Hepatocyte (in vitro differentiated cells): ENCODE measurements at places on chromosomes 12 and 14. TPM values are rescaled to one million over a fixed set of nuclear protein-coding genes. Genes with fewer than 3 reads are reported as not detected.

DNA sequence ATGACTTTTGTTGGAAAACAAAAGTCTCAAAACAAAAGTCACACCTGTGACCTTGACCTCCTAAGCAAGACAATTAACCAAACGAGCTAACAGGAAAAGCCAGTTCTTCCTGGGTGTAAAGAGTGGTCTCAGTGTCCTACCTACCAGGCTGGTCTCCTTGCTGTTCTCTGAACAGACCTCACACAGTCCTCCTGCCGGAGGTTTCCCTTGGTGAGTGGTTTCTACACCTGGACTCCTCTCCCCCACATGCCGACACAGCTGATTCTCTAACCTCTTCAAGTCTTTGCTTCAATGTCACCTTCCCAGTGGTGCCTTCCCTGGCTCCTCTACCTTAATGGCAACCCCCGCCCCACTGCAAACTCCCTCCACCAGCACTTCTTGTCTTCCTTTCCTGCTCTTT is 238.6 kb downstream of the ZFP36L1 start:
- no peak for DNase-seq
- H3K27me3 ChIP-seq: no peaks in the 10 kb centered on the region
- H3K27ac ChIP-seq: no peak overlapping the region
- peaks cover 26% of the 10 kb centered on the region for H3K4me1 ChIP-seq

GRCh38 chr12:127060933-127061332 is 1206.0 kb upstream of the TMEM132C start:
- H3K4me3 ChIP-seq: no peak overlapping the region
- H3K4me1 ChIP-seq: no peaks in the 10 kb centered on the region
- no peaks in the 10 kb centered on the region for H3K27me3 ChIP-seq
- H3K27ac ChIP-seq: no peak overlapping the region

GRCh38 chr12:93174473-93174872 is 203.3 kb upstream of the NUDT4 start:
- no peak overlapping the region for H3K4me3 ChIP-seq
- no peak for DNase-seq
- H3K27me3 ChIP-seq: no peaks in the 10 kb centered on the region
- no peaks in the 10 kb centered on the region for H3K36me3 ChIP-seq
- H3K4me1 ChIP-seq: peaks cover 27% of the 10 kb centered on the region

DNA sequence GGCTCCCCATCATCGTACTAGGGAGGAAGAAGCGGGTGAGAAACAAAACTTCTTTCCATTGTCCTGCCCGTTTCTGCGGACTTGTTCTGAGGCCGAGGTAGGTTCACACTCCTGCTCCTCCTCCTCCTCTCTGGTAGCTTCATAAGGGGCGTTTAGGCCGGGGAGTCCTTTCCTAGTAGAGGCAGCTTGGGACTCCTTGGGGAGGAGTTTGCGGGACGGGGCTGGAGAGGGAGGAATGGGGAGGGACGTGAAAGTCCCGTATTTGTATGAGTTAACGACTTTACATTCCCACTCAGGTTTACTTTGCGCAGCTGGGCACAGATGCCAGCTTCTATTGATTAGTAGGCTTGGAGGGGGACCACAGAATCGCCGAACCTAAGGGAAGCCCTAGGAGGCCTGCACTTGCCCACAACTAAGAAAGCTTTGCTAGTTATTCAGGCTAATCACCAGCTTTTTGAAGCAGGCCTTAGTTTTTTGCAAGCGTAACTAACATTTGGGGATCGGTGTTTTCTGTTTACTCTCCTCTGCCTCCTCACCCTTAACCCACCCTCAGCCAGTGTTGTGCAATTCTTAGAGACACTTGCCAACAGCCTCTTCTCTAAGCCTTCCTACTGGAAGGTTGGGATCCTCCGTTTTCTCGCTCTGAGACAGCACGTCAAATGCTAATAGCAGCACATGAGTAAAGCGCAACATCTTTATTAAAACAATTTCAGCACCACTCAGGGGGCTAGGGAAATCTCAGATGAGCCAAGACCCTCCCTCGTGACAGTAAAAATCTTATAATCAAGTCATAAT is 499 bp downstream of the RNASE4 start:
- no peaks in the 10 kb centered on the region for H3K36me3 ChIP-seq
- peak overlapping the region; percentile 71 for H3K4me3 ChIP-seq
- peaks cover 26% of the 10 kb centered on the region for H3K4me1 ChIP-seq
- H3K27ac ChIP-seq: peak overlapping the region; percentile 99

DNA sequence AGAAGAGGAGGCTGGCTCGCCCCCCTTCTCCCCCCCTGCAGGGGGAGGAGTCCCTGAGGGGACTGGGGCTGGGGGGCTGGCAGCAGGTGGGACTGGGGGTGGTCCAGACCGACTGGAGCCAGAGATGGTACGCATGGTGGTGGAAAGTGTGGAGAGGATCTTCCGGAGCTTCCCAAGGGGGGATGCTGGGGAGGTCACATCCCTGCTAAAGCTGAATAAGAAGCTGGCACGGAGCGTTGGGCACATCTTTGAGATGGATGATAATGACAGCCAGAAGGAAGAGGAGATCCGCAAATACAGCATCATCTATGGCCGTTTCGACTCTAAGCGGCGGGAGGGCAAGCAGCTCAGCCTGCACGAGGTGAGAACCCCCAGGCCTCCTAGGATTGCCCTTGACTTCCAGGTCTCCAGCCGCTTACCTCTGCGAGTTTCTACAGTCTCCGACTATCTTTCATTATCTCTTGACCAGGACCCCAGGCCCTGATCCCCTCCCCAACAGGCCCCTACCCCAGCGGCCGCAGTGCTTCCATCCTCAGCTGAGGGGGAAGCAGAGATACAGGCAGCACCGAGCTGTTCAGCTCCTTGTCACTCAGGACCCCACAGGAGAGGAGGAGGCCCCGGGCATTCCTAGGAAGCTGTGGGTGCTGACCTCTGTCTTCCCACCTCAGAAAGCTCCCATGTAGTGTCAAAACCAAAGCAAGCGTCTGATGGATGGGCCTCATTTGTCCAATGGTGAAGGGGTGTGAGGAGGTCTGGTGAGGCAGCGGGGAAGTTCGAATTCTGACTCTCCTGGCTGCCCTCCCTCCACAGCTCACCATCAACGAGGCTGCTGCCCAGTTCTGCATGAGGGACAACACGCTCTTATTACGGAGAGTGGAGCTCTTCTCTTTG is 3.0 kb downstream of the NAB2 start:
- peaks cover 3% of the 10 kb centered on the region for H3K36me3 ChIP-seq
- DNase-seq: no peak
- peak overlapping the region; percentile 79 for H3K27ac ChIP-seq
- no peak overlapping the region for H3K4me3 ChIP-seq
- no peaks in the 10 kb centered on the region for H3K27me3 ChIP-seq
- H3K4me1 ChIP-seq: peaks cover 30% of the 10 kb centered on the region

GRCh38 chr14:22400655-22401259 is 188.3 kb downstream of the DAD1 start:
- no peaks in the 10 kb centered on the region for H3K36me3 ChIP-seq
- H3K4me1 ChIP-seq: no peaks in the 10 kb centered on the region
- no peak for DNase-seq
- no peak overlapping the region for H3K27ac ChIP-seq
- H3K27me3 ChIP-seq: no peaks in the 10 kb centered on the region
- H3K4me3 ChIP-seq: no peak overlapping the region

DNA sequence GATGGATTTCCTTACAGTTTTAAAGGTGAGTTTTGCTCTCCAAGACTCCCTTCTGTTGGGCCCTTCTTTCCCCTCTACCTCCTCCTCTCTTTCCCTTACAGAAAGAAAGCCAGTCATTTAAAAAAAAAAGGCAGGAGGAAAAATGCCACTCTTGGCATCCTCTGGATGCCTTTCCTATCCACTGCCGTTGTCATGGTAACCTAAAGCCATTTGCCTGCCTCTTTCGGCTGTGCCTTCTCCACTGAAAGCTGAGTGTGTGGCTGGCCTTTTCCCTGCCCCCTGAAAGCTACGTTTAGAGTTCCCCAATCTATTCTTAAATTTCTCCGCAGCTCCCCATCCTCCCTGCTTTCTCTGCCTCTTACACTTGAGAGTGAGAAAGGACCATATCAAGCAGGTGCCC is 67.1 kb downstream of the TUNAR start:
- H3K4me1 ChIP-seq: no peaks in the 10 kb centered on the region
- H3K27me3 ChIP-seq: peaks cover 9% of the 10 kb centered on the region
- DNase-seq: no peak

GRCh38 chr14:36067428-36068187 is 108.9 kb downstream of the PTCSC3 start:
- H3K4me1 ChIP-seq: no peaks in the 10 kb centered on the region
- no peak overlapping the region for H3K27ac ChIP-seq
- H3K36me3 ChIP-seq: no peaks in the 10 kb centered on the region
- H3K4me3 ChIP-seq: no peak overlapping the region

DNA sequence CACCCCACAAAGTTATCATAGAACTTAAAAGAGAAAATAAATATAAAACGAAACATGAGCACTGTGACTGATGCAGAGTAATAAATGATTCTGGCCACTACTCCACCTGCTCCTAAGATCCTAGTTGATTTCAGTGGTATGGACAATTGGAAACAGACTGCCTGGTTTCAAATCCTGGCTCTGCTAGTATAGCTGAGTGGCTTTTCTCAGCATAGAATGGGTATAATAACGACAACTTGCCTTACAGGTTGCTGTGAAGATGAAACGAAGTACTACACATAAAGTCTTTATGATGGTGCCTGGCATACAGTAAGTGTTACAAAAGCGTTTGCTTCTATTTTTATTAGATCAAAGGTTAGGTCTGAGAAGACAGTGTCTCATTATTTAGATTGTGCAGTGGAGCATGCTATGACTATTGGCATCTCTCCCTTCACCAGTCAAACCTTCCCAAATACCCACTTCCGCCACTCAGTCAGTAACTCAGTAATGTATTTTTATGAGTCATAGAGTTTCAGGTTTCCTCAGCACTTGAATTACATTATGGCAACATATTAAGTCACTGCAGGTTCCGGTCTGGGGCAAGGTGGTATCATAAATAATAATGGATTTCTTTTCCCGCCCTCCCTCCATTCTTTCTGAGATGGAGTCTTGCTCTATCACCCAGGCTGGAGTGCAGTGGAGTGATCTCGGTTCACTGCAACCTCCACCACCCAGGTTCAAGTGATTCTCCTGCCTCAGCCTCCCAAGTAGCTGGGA is 29.7 kb upstream of the NR2C1 start:
- no peaks in the 10 kb centered on the region for H3K27me3 ChIP-seq
- peaks cover 8% of the 10 kb centered on the region for H3K36me3 ChIP-seq
- peak; percentile 13 for DNase-seq
- H3K4me3 ChIP-seq: no peak overlapping the region

DNA sequence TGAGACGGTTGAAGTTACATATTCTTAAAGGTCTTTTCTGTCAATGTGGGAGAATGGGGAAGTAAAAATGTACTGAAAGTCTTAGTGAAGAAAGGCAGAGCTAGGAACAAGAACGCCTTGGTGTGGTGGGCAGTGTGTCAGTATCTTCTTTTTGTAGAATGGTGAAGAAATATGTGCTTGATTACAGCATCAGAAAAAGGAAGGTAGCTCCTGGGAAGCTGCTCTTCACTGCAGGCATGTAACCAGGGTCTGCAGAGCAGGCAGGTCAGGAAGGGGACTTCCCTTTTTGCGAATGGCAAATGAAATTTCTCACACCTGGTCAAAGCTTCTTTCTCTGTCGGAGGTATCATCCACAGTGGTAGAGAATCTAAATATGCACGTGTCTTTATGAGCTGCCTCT is 226.2 kb downstream of the ADAMTS20 start:
- H3K27me3 ChIP-seq: no peaks in the 10 kb centered on the region
- DNase-seq: no peak
- H3K4me1 ChIP-seq: no peaks in the 10 kb centered on the region
- no peak overlapping the region for H3K4me3 ChIP-seq
- H3K36me3 ChIP-seq: no peaks in the 10 kb centered on the region

- no peaks in the 10 kb centered on the region for H3K4me1 ChIP-seq
- no peak overlapping the region for H3K4me3 ChIP-seq
- DNase-seq: peak; percentile 76
- H3K27ac ChIP-seq: no peak overlapping the region
These were observed 59.4 kb downstream of the TSPAN11 start for GRCh38 chr12:30985814-30986452.

GRCh38 chr12:104761091-104761490 is 197.0 kb downstream of the SLC41A2 start:
- H3K4me1 ChIP-seq: no peaks in the 10 kb centered on the region
- H3K36me3 ChIP-seq: no peaks in the 10 kb centered on the region
- H3K27ac ChIP-seq: no peak overlapping the region
- no peak overlapping the region for H3K4me3 ChIP-seq
- no peaks in the 10 kb centered on the region for H3K27me3 ChIP-seq
- no peak for DNase-seq

- no peaks in the 10 kb centered on the region for H3K36me3 ChIP-seq
- no peak overlapping the region for H3K4me3 ChIP-seq
- no peaks in the 10 kb centered on the region for H3K27me3 ChIP-seq
- H3K4me1 ChIP-seq: peaks cover 13% of the 10 kb centered on the region
These were observed 79.9 kb downstream of the NINJ2 start for GRCh38 chr12:583251-583869.

Gene HRK
- 0.08 TPM in 1 of 2 replicates, not detected in the other for total RNA-seq

Gene KRT6C
- 0.07 and 0.32 TPM in 2 replicates for total RNA-seq

Gene FOXN3
- 38.9 and 47.6 TPM in 2 replicates for total RNA-seq

Gene SNRPF
- 10.9 and 20.0 TPM in 2 replicates for total RNA-seq
